ENCODE measurements at places on chromosomes 2 and 18.

GRCh38 chr18:32974421-32975162 lies 201.8 kb upstream of the KLHL14 start:
- no peak for DNase-seq

GRCh38 chr18:28359176-28359575 lies 182.2 kb upstream of the CDH2 start:
- no peak for DNase-seq

DNA sequence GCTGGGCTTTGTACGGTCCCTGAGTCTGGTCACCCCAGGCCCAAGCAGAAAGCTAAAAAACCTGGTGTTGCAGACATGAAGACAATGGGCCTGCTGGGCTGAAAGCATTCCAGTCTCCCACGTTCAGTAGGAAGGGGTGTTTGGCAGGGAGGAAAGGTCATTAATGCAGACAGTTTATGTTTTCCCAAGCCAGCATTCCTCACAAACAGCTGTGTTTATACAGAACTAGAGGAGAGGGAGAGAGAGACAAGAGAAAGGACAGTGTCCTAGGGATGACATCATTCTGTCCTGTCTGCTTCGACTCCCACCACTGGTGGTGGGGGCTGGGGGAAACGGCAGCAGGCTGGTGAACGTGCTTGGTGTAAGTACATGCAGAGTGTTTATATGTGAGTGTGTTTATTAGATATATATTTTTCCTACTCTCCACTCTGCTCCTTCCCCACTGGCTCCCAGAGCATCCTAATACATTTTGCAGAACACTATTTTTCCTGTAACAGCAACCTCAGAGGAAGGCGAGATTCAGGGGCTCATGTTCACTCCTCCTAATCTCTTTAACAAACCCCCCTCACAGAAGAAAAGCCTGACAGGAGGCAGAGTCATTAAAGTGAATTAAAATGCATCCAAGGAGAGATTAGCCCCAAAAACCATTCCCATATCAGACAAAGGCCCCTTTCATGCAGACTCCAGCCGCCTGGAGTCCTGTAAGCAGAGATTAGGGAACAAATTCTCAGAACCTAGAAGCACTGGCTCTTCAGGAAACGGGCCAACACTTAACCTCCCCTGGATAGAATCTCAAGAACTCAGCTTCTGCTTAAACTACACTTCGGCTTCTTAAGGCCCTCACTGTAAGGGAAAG lies 380.4 kb downstream of the TNS1 start:
- peak; percentile 8 for DNase-seq

DNA sequence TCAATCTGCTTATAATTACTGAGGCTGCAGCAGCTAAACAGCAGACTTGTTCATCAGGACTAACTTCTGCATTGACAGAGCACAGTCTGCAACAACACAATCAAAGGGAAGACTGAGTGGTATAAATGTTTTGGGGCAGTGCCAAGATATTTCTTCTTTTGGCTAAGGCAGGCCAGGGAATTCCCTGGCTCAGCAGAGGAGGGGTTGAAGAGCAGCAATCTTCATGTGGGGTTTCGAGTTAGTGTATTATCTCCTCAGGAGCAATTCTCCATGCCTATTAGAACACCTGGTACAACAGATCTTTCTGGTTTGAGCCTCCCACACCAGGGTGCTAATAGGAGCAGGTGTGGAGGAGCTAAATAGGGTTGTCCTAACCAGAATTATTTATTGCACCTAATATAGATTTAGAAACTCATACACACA lies 103.0 kb upstream of the STK17B start:
- DNase-seq: no peak

- DNase-seq: no peak
Observed at GRCh38 chr2:240212425-240213225, 72.2 kb upstream of the OTOS start.

DNA sequence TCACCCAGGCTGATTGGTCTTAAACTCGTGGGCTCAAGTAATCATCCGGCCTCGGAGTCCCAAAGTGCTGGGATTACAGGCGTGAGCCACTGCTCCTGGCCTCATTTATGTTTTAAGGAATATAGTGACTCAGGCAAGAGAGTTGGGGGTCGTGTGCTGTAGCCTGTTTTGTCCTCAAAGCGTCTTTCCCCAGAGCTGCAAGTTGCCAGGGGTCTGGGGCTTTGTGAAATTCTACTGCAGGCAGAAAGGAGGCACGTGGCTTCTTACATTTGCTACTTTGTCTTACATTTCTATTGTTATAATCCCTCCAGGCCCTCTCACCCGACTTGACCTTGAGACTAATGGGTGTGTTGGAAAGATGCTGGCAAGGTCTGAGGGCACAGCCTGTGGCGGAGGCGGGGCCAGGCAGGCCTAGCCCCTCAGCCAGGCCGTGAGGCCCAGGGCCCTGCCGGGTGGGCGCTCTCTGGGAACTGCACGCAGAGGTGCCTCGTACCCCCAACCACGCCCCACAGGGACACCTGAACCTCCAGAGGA lies 85.8 kb upstream of the NDUFV2 start:
- no peak for DNase-seq

DNA sequence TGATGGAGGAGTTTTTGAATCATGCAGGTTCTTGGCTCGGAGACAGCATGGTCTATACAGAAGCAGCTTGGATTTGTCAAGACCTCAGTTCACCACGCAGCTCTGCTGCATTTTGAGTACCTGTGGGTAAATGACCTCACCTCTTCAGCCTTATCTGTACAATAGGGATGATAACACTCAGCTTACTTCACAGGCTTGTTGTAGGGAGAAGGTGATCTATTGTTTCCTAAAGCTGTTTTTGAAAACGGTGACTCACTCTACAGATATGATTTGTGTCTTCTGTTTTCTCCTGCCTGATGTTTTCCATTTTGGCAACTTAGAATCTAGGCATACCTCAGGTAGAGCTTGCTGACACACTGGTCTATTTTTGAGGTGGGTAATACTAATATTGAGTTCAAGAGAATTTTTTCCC lies 80.3 kb downstream of the FMNL2 start:
- no peak for DNase-seq

- no peak for DNase-seq
Observed at GRCh38 chr2:241545106-241545505, 13.4 kb upstream of the BOK start.

- peak; percentile 20 for DNase-seq
Observed at GRCh38 chr2:71685073-71685848, 231.9 kb downstream of the DYSF start.

Data from substantia nigra (tissue), 51 donors.